ENCODE measurements at places on chromosomes 5 and 9.

- DNase-seq = no peak
Observed at GRCh38 chr9:87722393-87723088, 3.4 kb upstream of the CTSL start.

- DNase-seq = no peak
Observed at GRCh38 chr9:89010526-89011111, 19.4 kb downstream of the S1PR3 start.

DNA sequence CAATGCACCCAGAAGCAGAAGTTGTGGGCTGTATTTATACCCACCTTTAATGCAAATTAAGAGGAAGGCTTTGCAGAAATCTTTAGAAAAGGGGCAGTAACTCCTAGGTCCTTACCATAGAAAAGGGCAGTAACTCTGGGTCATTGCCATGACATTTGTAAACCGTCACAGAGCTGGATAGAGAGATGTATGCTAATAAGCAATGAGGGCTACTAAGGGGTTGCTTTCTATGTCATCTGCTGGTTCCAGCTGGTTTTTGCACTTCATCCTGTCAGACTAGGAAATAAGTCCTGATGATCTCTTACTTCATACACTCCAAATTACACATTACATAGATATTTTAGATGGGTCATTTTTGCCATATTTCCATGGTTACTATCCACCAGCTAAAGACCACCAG, 299.1 kb upstream of the TYRP1 start:
- no peak for DNase-seq

DNA sequence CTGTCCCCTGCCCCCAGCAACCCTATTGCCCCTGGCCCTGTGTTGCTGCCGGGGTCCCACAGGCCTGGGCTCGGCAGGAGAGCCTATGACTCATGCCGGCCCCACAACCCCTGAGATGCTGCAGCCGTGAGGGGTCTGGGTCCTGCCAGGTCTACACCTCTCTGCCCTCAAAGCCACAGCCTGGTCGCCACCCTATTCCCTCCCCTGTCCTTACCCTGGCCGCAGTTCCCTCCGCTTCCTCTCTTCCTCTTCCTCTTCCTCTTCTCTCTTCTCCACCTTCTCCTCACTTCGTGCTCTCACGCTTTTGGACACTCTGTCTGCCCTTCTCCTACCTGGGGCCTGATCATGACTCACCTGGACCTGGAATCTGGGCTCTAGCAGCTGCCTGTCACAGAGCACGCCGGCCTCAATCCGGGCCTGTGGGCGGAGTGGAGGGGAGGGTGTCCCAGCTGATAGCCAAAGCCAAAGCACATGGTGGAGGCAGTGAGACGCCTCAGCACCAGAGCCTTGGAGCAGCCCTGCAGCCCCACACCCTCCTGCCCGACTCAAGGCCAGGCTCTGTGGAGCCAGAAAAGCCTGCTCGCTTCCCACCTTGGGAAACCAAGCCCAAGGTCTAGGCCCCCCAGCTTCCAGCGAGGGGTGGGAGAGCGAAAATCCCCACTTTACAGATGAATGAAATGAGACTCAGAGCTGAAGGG, 26.8 kb upstream of the CSF1R start:
- no peak for DNase-seq

DNA sequence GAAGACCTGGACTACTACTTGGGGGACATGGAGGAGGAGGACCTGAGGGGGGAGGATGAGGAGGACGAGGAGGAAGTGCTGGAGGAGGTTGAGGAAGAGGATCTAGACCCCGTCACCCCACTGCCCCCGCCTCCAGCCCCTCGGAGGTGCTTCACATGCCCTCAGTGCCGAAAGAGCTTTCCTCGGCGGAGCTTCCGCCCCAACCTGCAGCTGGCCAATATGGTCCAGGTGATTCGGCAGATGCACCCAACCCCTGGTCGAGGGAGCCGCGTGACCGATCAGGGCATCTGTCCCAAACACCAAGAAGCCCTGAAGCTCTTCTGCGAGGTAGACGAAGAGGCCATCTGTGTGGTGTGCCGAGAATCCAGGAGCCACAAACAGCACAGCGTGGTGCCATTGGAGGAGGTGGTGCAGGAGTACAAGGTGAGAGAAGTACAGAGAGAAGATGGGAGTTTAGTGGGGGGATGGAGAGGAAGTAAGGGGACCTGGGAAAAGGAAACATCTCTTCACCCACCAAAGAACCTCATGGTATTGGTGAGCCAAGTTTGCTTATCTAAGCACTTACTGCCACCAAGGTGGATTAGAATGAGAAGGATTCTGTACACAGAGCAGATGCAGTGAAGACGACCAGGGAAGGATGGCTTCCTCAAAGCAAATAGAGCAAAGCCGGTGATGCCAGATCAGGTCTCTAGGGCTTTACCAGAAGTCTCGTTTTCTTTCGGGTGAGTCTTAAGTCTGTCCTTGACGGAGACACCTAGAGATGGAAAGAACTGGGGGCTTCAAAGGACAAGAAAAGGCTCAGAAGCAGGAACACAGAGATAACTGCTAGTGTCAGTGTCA, 1.5 kb downstream of the TRIM41 start:
- no peak for DNase-seq

GRCh38 chr5:171355302-171355724, 32.3 kb upstream of the NPM1 start:
- no peak for DNase-seq

DNA sequence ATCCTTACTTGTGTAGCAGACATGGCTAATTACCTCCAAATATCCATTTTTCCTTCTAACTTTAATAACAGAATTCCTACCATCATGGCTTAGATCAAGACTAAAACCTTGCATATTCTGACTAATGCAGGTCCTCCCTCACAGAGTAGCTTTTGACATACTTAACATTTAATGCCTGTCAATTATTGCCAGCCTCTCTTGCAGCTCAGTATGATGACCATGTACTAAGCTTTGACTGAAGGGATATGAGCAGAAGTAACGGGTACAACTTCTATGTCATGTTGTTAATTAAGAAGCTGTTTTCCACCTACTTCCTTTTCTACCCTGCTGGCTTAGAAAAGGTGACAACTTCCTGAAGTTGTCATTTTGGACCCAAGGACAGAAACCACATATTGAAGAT, 533.4 kb downstream of the PSAT1 start:
- DNase-seq = no peak

DNA sequence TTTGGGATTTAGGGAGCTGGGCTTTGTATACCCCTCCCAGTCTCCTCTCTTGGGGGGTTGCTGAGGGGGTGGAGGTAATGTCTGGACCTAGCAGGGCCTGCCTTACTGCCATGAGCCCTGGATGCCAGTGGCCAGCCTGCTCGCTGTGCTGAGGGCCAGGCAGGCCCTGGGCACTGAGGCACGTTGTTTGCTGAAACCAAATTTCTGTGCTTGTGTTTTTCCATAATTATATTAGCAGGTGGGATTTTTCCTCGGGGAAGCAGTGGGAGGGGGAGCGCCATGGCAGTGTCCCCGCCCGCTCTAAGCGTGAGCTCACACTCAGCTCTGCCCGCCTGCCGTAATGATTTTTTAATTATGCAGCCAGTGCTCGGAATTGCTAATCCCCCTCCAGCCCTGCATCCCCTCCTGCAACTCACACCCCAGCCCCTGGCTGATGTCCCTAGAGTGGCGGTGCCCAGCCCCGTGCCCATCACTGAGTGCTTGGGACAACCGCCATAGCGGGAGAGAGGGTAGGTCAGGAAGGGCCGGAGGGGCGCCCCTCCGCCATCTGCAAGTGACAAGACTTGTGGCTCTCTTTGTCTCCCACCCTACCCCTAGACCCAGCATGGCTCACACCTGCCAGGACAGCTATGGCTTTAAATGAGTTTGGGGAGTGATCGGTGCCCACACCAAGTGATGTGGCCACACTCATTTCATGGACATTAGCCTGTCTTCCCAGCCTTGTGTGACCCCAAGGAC, 20.9 kb downstream of the CXXC5 start:
- no peak for DNase-seq

DNA sequence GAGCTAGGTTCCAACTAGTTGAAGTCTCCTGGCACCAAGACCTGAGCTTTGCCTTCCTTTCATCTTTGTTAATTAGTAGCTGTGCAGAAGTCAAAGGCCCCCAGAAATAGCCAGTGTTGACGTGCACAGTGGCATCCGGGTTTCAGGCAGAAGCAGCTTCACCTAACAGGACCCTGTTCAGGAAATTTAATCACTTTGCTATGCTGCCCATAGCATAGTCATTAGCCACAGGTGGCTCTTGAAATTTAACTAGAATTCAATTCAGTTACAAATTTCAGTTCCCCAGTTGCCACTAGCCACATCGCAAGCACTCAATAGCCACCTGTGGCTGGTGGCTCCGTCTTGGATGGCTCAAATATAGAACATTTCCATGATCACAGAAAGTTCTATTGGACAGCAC, 179.1 kb downstream of the GOLPH3 start:
- DNase-seq = no peak

DNA sequence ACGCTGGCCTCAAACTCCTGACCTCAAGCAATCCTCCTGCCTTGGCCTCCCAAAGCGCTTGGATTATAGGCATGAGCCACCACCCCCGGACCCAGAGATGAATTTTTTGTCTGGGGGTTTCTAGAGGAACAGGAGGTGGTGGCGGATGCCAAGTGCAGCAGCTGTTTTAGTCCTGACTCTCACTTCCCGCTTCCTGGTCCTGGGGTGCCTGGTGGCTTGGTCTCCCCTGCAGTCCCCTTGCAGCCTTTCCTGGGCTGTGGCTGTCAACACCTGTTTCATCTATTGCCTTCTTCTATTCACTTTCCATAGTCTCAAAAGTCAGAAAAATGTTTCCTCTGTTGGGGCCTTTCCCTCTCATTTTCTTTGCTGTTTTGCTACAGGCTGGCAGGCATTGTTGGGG, 6.5 kb upstream of the NHP2 start:
- DNase-seq = no peak

GRCh38 chr5:154331924-154332323, 113.9 kb upstream of the SAP30L start:
- DNase-seq = peak; percentile 29

DNA sequence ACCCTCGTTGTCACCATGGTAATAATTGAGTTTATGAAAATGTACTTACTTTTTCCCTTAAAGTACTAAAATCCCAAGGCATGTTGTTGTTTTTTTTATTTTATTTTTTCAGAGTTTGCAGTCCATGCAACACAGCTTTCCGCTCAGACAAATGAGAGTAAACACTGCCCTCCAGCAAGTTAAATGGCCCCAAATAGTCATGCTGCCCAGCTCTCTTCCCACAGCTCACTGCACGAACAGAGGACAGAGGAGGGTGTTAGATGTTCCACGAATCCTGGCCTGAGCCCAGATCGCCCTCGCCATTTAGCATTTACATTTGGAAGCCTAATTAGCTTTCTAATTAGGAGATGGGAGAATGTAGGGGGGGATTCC, 1.9 kb downstream of the NIM1K start:
- no peak for DNase-seq

GRCh38 chr5:119396030-119396664, 40.3 kb downstream of the TNFAIP8 start:
- DNase-seq = no peak

GRCh38 chr9:104786293-104786692, 22.4 kb downstream of the NIPSNAP3B start:
- no peak for DNase-seq

DNA sequence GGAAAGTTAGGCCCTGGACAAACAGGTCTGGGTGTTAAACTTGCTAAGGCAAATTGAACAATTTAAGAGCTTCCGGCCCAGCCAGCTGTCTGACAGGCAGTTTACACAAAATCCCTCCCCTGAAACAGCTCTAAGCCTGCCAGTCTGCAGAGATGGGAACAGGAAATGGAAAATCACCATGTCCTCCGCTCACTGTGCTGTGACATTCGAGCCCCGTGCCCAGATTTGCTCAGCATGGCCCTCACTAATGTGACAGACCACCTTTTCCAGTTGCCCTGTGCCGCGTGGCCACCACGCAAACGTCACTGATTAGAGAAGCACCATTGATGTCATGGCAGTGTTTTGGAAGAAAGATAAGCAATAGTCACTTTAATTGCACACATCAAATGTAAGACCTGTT, 41.0 kb downstream of the CCNJL start:
- DNase-seq = no peak

- DNase-seq = no peak
Observed at GRCh38 chr5:122430319-122430586, 118.2 kb downstream of the SNCAIP start.

DNA sequence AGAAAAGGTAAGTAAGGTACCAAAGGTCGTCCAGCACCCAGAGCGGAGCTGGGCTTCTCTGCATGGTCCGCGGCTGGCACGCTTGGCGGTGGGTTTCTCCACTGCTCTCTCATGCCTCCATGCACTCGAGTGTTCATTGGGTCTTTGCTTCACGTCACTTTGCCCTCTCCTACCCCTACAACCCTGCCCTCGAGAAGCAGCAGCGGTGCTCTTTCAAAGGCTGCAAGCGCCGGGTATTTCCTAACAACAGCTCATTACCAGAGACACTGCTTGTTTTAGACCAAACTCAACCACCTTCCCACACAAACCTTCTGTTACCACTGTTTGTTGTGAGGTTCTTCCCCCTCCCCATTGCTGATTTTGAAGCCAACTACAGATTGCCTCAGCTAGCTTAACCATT, 21.5 kb upstream of the ZBTB34 start:
- DNase-seq = no peak

GRCh38 chr5:43335681-43336080, 22.5 kb upstream of the HMGCS1 start:
- no peak for DNase-seq

DNA sequence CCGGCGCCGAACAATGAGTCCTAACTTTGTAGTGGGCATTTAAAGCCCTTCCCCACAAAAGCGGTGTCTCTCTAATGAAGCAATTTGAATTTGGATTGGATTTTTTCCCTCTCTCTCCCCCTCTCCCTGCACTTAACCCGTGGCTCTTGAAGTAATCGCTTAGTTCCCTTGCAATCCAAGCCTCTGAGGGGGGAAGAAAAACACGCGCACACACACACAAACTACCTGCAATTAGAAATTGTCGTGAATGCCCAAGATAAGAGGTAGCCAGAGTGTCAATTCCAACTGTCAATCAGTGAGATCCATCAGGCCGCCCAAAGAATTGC, 1.2 kb downstream of the LHX6 start:
- DNase-seq = no peak
